ENCODE measurements at places on chromosomes 12 and 14.

DNA sequence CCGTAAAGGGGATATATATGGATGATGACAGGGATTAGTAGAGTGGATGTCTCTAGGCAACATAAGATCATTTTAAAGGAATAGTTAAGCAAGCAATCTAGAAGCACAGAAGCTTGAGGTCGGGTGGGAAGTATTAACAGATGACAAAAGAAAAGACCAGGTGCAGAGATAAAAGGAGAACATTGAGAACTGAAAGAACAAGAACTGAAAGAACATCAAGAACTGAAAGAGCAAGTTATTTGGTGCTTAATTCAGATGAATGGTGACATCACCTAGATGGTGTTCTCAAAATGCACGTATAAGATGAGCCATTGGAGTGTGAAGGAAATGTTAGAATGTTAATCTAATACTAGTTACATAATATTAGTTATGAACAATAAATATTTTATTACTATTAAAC, 224.0 kb upstream of the PDE3A start:
- DNase-seq = no peak

- DNase-seq = no peak
These were observed 39.8 kb downstream of the BORCS5 start for GRCh38 chr12:12396694-12397093.

DNA sequence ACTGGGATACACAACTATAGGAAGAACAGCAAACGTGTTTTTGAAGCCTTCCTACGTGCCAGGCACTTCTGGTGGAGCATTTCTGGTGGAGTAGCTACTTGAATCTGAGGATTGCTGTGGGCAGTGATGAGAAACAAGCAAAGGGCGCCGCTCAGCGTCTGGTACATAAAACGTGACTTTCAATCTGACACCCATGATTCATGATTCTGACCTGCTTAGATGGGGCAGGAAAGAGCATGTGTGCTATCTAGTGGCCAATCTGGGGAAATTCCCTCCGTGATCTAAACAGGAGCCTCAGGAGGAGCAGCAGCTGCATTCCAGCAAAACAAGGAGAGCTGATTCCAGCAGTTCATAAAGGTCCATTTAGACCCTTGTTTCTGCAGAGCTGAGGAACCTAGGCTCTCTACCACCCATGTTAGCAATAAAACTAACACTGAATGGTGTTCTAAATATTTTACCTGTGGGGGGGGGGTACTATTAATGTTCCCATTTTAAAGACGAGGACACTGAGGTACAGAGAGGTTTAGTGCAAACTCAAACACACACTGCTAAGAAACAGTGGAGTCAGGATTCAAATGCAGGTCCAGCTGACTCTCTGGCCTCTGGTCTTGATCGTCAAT, 37.8 kb downstream of the PAH start:
- DNase-seq = peak; percentile 80

DNA sequence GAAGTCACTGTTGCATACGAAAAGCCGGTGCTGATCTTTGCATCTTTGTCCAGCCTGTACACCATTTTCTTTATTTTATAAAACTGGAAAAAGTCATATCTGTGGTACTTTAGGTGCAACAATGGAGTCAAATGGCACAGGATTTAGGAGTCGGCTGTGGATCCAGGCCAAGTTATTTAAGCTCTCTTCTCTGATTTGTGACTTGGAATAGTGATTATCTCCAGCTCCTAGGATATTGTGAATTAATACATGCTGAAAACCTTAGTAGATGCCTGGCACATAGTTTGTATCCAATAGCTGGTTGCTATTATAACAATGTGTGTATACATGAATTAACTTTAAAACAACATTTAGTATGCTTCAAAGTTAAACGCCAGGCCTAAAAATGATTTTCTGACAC, 6.2 kb upstream of the CCER1 start:
- no peak for DNase-seq

DNA sequence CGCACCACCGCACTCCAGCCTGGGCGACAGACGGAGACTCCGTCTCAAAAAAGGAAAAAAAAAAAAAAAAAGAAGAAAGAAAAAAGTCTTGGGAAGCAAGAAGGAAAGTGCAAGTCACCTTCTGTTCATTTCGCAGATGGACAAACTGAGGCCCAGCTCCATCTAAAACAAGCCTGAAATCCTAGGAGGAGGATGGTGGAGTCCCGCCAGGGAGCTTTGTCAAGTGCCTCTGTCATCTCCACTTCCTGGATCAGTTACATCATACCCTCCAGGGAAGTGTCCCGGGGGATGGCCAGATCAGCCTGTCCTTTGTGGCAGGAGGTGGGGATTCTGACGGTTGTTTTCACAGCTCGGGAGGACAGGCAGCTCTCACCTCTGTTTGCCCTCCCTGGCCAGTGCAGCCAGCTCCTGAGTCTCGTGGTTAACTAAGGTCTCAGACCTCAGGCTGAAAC, 8.7 kb upstream of the SDSL start:
- DNase-seq = no peak
